ENCODE measurements at places on chromosomes 1 and 21.

GRCh38 chr21:35906586-35906985 is 153.7 kb downstream of the SETD4 start:
- DNase-seq, result no peak

- DNase-seq, result no peak
These were observed 46.4 kb upstream of the SCCPDH start for GRCh38 chr1:246677842-246678241.

- DNase-seq, result no peak
These were observed 30.7 kb downstream of the PPP2R5A start for GRCh38 chr1:212315907-212316306.

- no peak for DNase-seq
These were observed 3.9 kb upstream of the EFNA1 start for GRCh38 chr1:155123801-155124200.

GRCh38 chr21:42975886-42976608 is 1.7 kb downstream of the PKNOX1 start:
- no peak for DNase-seq

- no peak for DNase-seq
These were observed 31.5 kb downstream of the C1orf198 start for GRCh38 chr1:230836793-230837192.

- DNase-seq, result no peak
These were observed 55.0 kb downstream of the ADARB1 start for GRCh38 chr21:45129189-45129923.

DNA sequence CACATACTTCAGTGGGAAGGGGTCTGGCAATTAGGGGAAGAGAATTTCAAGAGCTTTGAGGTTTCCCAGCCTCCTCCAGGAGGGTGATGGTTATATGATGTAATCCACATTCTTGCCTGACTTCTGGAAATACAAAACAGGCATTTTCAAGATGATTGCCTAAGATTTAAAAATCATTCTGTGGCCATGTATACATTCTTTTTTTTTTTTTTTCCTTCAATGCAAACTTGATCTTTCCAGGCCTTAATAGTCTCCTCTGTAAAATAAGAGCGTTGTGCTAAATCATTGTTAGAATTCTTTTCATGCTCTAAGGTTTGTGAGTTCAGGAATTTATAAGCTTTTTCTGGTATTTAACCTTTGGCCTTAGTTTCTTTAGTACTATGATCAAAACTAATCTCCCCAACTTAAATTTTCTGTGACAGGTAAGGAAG is 192.3 kb upstream of the HMCN1 start:
- DNase-seq, result no peak

- no peak for DNase-seq
These were observed 34.7 kb downstream of the RGS5 start for GRCh38 chr1:163168053-163168452.

DNA sequence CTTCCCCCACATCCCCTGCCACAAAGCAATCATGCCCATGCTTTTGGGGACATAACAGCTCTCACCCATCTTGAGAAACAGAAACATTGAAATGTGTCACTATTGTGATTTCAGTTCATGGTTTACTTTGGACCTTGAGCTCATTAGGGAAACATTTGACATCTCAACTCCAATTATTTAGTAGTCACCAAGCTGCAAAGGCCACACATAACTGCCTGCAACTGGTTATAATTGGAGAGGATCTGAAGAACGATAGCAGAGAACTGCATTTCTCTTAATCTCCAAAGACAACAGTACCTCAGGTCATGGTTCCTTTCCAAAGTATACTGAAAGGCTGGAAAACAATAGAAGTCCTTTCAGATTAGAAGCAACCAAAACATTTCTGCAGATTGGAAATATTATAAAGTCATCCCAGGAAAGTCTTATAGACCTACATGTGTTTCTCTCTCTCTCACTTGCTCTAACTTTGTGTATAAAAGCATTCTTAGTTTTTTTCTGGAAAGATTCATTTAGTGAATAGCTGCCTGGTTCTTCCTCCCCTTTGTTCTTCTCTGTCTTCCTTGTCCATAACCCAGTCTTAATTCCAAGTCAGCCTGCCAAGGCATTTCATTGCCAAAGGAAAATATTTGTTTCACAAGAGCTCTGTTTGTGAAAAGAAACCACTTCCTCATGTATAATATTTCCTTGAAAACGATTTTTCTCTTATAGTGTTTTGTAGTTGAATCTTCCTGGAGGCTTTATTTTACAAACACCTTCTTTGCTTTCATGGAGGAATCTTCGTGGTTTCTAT is 426.8 kb downstream of the ADGRL2 start:
- no peak for DNase-seq

- DNase-seq, result no peak
These were observed 306.2 kb downstream of the TTLL7 start for GRCh38 chr1:83692524-83693381.

DNA sequence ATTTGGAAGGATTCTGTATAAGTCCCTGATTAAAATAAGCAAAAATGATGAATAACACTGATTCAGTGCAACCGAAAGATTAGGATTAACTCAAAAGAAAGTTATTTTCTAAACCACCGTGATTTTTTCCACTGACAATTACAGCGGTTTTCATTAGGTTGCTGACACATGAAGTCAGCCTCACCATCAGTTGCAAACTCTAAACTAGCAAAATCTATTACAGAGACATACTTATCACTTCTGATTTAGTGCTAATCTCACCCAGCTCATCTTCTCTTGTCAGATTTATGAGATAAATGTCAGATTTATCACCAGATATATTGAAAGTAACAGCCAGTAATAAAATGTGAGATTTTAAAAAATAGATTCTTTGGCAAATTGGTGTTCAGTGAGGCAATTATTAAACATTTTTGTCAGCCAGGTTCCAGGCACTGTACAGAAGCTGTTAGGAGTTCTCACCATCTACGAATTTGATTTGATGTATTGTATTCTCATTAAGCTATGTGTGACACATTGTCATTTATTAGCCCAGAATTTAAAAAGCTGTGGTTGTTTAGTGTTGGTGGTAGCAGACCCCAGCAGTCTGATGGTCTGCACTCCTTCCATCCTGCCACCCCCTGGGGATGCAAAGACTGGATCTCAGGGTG is 37.3 kb upstream of the LGALS8 start:
- DNase-seq, result no peak

GRCh38 chr1:163834778-163835177 is 513.0 kb downstream of the NUF2 start:
- DNase-seq, result no peak

GRCh38 chr1:11198257-11198656 is 9.1 kb downstream of the ANGPTL7 start:
- no peak for DNase-seq

- no peak for DNase-seq
These were observed 13.0 kb downstream of the SOX13 start for GRCh38 chr1:204085876-204086275.

- no peak for DNase-seq
These were observed 18.6 kb upstream of the PRDM15 start for GRCh38 chr21:41897700-41898099.

DNA sequence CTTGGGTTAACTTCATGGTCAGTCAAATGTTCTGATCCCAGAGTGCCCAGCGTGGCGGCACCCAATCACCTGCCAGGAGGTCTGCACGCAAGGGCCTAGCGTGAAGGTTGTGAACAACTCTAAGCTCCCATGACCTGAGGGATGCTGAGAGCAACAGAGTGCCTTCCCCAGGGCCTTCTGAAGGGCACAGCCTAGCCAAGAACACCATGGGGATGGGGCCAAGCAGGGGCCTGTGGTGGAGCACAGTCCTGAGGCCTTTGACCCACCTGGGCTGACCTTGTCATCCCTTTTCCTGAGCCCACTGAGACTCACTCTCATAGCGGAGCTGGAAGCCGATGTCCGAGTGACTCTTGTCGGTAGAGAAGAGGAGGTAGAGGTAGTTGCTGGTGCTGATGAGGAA is 138.8 kb upstream of the HMGB4 start:
- no peak for DNase-seq

DNA sequence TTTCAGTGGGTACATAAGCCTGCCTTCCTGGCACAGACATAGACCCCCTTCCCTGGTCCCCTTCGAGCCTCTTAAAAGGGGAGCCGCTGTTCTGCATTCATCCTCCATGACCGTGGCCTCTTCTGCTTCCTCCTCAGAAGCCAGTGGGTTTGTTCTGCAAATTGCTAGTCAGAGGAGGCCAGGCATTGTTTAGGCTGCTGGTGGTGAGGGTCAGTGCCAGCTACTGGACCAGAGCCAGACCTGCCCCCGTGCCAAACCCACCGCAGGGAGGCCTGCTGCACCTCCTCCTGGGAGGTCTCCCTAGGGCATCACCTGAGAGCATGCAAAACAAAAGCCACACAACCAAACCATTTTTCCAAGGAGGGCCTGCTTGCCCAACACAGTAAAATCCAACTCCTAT is 178.4 kb downstream of the MIS18A start:
- DNase-seq, result no peak

- no peak for DNase-seq
These were observed 130.9 kb downstream of the UCK2 start for GRCh38 chr1:165958306-165958705.

DNA sequence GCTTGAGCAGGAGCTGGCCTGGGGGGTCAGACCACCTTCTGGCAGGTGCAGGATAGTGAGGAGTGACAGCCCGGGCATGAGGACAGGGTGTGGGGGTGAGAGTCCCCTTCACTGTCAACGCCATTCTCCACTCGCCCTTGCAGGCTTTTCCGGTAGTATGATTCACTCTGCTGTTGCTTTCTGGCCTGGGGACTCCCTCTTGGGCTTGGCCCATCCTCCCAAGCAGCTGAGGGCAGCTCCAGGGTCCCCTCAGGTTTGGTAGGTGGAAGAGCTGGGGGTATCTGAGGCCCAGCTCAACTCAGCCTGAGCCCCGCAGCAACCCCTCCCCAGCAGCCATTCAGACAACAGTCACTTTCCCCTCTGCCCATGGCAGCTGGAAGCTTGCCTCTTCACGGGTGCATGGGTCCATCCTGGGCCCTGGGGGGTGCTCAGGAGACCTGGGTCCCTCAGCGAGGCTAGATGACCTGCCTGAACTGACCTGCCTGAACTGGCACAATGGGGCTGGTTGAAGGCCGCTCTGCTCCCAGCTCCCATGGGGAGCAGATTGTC is 1.3 kb downstream of the CLDN19 start:
- DNase-seq, result no peak

DNA sequence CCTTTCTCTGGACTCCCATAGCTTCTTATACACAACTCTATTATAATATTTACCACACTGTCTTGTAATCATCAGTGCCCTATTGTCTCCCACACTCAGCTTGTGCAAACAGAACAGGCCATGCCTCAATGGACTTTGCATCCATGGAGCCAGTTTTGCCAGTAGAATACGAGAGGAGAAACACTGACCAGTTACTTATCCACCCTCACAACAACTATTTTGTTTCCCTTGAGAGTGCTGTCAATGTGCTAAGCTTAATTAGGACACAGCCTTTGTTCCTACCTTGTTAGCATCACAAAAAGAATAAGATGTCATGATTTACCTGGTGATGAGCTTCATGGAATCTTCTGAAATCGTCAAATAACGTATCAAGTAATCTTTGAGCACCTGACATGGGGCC is 18.1 kb upstream of the LRRC52 start:
- no peak for DNase-seq

- DNase-seq, result no peak
These were observed 148.6 kb downstream of the TIAM1 start for GRCh38 chr21:31195334-31196015.

DNA sequence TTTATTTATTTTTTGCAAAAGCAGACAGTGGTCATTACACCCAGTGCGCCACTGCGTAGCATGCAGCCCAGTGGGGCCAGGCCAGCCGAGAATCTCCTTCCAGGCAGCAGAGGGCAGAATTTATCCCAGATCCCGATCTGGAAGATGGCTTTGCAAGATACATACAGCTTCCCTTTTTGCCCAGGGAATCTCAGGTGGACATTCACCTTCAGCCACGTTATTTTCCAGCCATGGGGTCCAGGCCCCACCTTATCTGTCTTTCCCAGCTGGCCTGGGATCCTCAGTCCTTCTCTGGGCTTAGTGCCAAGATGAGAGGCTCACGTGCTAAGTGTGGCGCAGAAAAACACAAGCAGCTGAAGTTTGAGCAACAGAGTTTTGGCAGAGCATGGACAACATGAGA is 123.6 kb downstream of the AJAP1 start:
- DNase-seq, result no peak

DNA sequence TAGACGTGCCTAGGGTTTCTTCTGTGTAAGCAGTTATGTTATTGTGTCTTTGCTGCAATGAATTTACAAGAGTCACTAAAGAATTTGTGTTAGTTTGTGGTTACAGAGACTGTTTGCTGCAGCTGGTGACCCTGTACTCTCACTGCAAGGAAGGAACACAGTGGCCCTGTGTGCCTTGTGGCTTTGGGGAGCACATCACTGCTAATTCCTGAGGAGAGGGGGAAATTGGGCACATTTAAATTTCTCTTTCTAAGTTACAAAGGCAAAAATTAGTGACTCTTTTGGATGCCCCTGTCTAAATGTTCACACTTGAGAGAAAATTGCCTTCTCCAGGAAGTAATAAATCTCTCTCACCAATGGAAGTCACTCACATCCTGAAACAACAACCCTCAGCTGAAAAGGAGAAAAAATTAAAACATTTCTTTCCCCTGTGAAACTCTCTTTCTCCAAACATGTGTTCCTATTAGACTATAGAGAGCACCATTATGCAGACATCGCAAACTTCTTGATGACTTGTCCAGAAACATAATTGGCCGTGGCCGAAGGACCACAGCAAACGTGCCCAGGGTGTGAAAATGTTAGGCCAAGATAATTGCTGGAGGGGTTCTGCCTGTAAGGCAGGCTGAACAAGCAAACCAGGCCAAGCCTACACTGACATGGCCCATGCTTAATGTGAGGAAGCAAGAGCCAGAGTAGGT is 32.3 kb upstream of the SPAG17 start:
- DNase-seq, result no peak

- DNase-seq, result no peak
These were observed 1264.3 kb upstream of the ADGRL2 start for GRCh38 chr1:80536461-80536860.

- DNase-seq, result no peak
These were observed 5.1 kb downstream of the KCNJ9 start for GRCh38 chr1:160086456-160086892.

DNA sequence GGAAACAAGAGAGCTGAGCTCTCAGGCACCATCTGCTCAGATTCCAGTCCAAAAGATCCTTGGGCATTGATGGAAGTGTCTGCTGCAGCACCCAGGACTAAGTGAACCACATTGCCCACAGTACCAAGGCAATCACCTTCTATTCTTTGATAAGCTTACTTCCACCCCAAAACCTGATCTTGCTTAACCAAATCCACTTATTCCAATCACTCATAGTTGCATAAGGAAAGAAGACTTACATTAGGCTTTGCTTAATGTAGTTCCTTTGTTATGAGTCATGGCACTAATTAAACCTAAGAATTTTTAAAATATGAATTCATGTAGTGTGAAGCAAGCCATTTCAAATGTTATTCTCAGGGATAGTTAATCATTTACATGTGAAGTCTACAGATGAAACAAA is 84.5 kb downstream of the UCHL5 start:
- no peak for DNase-seq

Measured in stimulated activated CD8-positive, alpha-beta memory T cell treated with anti-CD3 and anti-CD28 coated beads, Interleukin-7, amount 100 ng/mL, for 48 hours (primary cell).